WERI-Rb-1 (cell line): ENCODE measurements at places on chromosomes 2 and 18.
A peak's percentile ranks its signal among the peaks of the same experiment; 100 is the strongest.

DNA sequence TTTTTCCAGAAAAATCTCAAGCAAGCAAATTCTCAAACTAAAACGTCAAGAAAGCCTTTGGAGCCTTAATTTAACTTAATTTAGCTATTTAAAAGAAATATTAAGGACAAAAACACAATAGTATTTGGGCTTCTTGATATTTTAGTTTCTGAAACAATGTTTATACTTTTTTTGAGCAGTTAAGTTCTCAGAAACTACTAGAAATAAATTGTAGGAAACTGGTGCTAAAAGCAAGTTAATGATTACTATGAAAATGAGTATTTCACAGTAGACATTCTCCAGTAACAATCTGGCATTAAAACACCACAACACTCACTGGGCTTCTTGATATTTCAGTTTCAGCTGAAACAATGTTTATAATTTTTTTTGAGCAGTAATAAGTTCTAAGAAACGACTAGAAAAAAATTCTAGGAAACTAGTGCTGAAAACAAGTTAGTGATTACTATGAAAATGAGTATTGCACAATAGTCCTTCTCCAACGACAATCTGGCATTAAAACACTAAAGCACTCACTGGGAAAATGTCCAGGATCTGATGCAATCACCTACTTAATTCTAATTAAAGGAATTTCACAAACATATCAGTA, 45.1 kb downstream of the TRAK2 start:
- no peak for DNase-seq

- DNase-seq = no peak
Measured at GRCh38 chr18:25974630-25975077, 115.8 kb downstream of the SS18 start.

DNA sequence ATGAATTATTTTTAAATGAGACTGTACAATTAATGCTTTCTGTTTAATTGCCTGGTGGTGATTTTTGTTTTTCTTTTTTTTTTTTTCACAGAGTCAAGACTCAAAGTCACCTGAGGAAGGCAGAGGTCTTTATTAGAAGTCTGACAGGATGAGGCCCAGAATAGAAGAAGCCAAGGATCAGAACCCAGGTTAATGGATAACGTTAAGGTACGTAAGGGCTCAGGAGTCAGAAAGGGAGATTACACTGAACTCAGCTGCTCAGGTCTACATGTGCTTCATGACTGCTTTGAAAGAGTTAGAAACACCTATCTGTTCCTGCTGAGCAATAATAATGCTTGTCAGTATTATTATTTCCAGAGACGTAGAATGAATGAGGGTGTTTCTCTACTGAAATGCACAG, 196.5 kb downstream of the LRATD1 start:
- DNase-seq = no peak

- DNase-seq = no peak
Measured at GRCh38 chr2:102262216-102263129, 48.9 kb upstream of the IL1RL1 start.

DNA sequence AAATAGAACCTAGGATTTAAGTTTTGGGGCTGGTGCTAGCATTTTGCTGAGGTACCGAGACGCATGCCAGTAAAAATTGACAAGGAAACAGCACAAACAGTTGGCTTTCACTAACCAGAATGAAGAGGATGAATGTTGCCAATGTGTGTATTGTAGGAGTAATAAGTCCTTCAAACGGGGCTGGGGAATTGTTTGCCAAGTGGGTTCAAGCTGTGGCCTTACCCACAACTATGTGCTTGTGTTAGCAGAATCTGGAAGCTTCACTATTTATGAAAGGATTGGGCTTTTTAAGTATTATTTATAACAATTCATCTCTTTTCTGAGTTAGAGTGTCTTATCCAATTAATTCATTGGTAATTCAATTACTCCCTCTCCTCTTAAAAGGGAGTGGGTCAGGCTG, 15.0 kb upstream of the KIF5C start:
- DNase-seq = no peak

DNA sequence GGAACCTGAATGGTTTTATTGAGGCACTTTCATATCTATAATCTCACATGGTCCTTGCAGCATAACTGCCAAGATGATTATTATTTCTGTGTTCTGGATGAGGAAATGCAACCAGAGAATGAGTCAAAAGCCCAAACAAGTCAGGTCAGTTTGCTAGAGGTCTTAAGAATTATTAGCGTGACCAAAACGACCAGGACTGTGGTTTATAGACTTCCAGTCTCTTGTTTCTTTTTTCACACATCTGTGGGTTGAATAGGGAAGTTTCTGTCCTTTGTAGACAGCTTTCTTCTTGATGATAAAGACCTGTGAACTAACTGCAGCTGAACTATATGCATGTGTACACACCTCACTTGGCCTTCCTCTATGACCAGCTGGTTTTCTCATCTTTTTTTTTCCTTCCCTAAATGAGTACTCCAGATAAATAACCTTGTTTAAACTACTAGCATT, 13.9 kb downstream of the ADAM23 start:
- DNase-seq = no peak

GRCh38 chr18:72674710-72675109, 130.6 kb upstream of the CBLN2 start:
- peak; percentile 26 for DNase-seq

- no peak for DNase-seq
Measured at GRCh38 chr2:190664240-190664639, 15.4 kb downstream of the NAB1 start.

GRCh38 chr18:55396267-55396905, 191.6 kb downstream of the TCF4 start:
- no peak for DNase-seq

DNA sequence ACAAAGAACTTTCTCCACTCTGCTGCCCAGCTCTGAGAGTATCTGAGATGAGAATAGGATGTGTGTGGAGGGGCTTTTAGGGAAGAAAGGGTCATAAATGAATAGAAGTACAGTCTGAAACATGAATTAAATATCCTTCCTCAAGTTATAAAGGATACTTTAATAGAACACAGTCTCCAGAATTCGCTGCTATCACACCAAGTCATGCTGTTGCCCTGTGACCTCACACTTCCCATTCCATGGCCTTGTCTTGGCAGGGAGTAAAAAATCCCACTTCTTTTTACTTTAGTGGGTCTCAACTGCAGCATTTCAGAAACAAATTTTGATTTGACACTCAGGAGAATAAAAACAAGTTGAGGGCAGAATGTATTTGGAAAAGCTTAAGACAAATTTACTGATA, 3.8 kb upstream of the RPE start:
- no peak for DNase-seq

DNA sequence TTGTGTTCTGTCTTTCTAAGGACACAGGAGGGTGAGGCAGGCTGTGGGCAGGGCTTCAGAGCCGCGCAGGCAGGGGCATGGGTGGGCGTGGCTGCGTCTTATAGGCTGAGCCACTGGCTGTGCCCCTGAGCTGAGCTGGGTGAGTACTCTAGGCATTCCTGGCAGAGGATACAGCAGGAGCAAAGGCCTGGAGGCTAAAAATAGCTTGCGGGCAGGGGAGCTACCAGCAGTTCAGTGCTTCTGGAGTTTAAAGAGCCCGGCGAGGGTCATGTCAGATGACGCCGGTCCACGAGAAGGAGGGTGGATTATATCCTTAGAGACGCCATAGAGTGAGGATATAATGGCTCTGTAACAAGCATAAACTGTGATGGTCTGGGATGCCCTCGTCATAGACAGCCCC, 31.5 kb upstream of the PDIA6 start:
- no peak for DNase-seq

DNA sequence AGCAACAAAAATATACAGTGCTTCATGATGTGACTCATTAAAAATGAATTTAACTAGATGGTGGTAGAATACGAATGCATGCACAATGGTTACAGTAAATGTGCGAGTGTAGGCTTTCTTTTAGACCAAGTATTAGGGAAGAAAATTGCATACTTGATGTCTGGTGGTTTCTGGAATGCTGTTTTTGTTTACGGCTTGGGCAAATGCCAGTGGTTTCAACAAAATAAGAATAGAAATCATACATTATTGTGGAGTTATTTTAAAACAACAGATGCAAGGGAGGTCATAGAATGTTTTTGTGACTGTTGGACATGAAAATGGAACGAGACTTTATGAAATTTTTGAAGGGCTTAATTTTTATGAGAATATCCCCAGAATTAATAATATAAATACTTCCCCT, 580.9 kb downstream of the PLCL1 start:
- DNase-seq = no peak

GRCh38 chr2:3214806-3215404, 162.7 kb downstream of the EIPR1 start:
- DNase-seq = no peak

GRCh38 chr2:238422285-238422684, 4.4 kb upstream of the ASB1 start:
- no peak for DNase-seq

- DNase-seq = no peak
Measured at GRCh38 chr18:9878783-9879242, 7.0 kb upstream of the TXNDC2 start.

DNA sequence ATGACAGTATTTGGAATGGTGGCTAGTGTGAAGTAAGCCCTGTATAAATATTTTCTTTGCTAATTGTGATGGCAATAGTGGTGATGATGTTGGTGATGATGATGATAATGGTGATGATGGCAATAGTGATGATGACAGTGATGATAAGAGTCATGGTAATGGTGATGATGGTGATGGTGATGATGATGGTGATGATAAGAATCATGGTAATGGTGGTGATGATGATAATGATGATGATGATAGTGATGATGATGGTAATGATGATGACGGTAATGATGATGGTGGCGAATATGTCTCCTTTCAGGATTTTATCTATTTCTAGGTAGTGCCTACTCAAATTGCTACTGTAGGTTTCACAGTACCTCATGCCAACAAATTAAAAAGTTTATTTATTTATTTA, 205.4 kb downstream of the GALR1 start:
- no peak for DNase-seq

DNA sequence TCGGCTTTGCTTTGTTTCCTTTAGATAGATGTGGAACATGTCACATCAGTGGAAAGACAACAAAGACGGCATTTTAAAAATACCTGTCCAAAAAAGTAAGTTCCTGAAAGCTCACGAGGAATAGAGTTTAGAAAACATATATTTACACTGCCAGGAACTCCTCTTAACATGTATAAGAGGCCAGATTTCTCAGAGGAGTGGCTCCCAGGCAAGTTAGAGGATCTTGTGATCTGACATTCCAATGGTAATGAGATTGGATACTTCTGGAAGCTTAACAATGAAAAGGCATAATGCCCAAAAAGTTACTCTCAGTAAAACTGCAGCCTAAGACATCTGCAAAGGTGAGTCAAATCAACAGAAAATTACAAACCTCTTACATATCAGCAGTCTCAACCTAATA, 77.1 kb downstream of the CYRIA start:
- DNase-seq = no peak

DNA sequence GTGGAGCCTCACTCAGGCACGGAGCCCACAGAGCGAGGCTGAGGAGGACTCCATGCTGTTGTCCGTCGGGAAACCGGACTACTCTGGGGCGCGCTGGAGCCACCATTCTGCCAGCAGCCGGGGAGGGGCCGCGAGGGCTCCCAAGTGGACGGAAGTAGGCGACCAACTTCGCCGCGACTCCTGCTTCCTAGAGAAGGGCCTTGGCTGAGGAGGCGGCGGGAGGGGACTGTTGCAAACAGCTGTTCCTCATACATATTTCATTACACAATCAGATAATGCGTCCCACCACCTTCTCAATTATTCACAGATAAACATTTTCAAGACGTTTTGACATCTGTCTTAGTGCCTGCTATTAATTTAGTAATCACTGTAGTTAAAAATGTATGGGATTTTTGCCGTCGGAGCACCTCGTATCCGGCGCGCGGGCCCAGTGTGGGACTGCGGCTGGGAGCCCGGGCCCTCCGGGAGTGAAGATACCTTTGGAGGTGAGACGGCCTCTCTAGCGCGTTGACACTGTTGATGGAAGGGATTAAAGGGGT, 11.7 kb upstream of the SIX3 start:
- DNase-seq = no peak

DNA sequence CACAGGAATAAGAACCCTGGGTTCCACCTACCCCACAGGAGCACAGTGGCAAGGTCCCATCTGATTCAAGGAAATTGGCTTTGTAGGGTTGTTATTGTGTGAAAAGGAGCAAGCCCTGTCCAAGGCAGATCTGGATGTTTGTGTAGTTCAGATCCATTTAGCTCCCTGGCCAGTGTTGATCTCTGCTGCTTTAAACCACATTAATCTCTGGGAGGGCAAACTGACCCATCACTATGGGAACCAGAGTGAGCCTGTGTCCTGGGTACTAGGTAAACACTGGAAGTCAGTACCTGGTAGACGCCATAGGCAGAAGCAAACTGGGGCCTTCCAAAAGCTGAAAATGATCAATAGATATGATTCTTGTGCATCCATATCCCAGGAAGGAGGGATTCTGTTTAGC, 271.5 kb upstream of the EPAS1 start:
- DNase-seq = peak; percentile 48

DNA sequence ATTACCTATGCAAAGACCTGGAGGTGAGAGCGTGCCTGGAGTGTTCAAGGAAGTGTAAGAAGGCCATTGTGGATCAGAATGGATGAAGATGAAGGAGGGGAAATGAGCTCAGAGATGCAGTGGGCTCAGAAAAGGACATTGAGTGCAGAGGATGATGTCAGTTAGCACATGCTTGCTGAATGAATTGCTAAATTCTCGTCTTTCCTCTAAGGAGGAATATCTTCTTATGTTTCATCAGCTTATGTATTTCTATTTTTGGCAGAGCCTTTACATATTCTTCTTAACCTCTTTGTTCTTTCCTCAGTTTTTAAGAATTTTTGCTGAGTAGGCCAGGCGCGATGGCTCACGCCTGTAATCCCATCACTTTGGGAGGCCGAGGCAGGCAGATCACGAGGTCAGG, 30.9 kb downstream of the FAM171B start:
- no peak for DNase-seq

DNA sequence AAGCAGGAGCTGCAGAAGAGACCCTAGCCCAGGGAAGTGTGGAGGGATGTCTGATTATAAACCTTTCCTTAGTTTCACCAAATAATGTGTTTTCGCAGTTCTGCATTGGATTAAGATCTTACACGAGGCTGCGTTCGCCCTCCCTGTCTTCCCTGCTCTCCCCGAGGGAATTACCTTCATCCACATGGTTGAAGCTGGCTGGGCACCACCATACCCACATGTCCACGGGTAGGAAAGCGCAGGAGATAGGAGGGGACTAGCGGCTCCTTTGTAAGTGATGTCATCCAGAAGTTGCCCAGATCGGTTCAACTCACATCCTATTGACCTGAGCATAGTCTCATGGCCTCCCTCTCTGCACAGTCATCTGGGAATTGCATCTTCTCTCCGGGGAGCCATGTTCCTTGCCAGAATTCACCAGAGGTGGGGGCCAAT, 1.1 kb downstream of the TTL start:
- DNase-seq = peak; percentile 44

- DNase-seq = no peak
Measured at GRCh38 chr2:32632089-32632488, 4.2 kb downstream of the TTC27 start.
